ENCODE measurements at places on chromosomes 6 and 20.

DNA sequence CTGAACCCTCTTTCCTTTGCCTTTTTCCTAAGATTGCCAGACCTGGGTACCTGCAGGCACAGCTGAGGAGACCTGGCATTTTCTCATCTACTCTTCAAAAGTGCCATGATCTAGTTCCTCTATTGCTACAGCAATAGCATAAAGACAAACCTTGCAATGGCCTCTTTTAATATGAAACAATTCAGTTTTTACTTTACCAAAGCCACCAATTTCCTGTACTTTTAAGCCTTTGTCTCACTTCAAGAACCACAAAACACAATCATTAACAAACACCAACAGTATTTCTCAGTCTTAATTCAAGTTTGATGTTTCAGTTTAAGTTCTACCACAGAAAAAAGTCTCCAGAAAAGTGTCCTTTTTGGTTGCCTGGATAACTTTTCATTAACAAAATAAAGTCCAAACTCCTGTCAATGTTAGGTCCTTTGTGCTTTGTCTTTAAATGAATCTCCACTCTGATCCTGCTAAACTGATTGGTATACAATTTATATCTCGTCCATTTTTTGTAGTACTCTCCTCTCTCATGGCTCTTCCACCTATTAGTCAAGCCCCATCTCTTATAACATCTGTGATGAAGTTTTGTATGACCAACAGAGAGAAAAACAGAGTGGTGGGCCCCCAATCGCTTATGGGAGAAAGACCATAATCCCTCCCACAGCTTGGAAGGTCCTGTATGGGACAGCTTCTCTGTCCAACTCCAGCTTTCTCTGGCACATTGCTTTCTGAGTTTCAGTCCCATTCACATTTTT is 50.5 kb upstream of the THEMIS start:
- no peak for DNase-seq

- DNase-seq, result no peak
These were observed 69.2 kb downstream of the ATG5 start for GRCh38 chr6:106256201-106256968.

GRCh38 chr6:5398530-5398929 is 137.2 kb downstream of the FARS2 start:
- no peak for DNase-seq

GRCh38 chr6:133202610-133203343 is 38.4 kb upstream of the EYA4 start:
- DNase-seq, result no peak

DNA sequence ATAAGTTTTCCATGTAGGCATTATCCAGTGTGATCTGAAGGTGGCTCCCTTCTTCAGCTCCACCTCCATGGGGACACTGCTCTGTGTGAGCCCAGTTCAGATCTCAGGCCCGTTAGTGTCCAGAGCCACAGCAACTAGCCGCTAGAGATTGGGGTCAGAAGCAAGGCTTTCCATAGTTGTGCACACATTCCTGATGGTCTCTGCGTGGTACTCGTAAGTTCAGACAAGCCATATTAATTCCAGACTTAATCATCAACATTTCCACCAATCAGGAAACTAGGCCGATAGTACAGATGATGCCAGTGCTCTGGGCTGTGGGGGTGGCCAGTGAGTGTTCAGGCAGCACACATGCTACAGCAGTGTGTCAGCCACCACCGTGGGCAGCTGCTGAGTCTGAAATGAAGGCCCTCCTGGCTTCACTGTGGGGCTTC is 17.5 kb upstream of the SYNCRIP start:
- DNase-seq, result no peak

GRCh38 chr6:27126815-27127537 is 120.5 kb upstream of the PRSS16 start:
- DNase-seq, result peak; percentile 78

DNA sequence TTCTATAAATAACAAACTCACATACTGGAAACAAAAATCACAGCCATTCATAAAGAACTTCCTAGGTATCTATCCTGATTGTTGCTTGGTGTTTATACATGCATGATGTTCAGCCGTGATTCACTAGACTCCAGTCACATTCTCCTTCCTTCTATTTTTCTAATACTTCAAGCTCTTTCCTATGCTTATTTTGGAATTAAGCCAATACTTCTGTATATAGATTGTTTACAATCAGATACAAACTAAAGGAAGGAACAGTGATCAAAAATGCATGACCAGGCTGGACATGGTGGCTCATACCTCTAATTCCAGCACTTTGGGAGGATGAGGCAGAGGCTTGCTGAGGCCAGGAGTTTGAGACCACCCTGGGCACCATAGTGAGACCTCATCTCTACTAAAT is 377.5 kb upstream of the IRAK1BP1 start:
- DNase-seq, result no peak

DNA sequence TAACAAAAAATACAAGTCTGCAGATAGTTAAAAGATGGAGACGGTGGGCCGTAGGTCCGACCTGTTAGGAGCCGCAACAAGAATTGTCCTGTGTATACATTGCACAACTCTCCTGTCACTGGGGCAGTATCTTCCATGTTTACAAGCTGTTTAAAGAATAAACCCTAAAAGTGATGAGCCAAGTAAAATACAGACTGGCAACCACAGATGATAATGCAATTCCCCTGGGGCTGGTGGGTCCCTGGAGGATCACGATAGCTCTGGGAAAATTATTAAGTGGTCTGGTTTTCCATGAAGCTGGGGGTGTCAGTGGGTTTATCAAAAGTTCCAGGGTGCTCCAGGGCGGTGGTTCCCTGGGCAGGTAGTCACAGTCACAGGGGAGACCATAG is 8.1 kb upstream of the FAM50B start:
- no peak for DNase-seq

- DNase-seq, result no peak
These were observed 6.0 kb upstream of the TJAP1 start for GRCh38 chr6:43471399-43471798.

DNA sequence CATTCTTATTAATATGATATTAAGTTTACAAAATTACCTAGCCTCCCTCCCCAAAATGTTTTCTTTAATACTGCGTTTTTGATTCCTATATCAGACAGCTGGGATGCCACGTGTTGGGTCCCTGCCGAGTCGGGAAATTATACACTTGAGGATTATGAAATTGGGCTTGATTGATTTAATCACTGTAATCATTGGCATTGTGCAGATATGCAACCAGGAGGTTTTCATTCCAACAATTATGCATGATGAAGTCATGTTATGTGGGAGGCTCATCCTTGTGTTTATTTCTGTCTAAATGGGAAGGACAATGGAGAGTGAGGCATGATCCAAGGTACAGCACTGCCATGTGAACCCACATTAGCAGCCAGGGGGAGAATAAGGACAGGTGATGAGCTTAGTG is 30.6 kb upstream of the RIPOR2 start:
- DNase-seq, result no peak

- DNase-seq, result peak; percentile 45
These were observed 120.7 kb upstream of the ZFP64 start for GRCh38 chr20:52312132-52312729.

GRCh38 chr6:137067399-137067798 is 22.6 kb upstream of the IL20RA start:
- no peak for DNase-seq

DNA sequence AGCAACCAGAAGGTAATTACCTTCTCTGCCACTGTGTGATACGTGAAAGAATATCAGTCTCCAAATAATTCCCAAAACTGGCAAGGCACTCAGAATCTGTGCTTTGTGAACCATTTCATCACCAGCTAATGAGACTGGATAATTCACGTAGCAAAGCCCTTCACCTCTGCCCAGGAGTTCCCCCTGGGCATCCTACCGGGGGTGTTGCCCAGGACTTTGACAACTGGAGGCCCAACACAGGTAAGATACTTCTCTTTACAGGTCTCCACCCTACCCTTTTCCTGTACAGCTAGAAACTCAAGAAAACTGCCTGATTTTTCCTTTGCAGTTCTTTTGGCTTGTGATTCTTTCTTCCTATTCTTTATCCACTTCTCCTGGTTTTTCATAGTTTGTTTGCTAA is 2.7 kb upstream of the CD24 start:
- no peak for DNase-seq

DNA sequence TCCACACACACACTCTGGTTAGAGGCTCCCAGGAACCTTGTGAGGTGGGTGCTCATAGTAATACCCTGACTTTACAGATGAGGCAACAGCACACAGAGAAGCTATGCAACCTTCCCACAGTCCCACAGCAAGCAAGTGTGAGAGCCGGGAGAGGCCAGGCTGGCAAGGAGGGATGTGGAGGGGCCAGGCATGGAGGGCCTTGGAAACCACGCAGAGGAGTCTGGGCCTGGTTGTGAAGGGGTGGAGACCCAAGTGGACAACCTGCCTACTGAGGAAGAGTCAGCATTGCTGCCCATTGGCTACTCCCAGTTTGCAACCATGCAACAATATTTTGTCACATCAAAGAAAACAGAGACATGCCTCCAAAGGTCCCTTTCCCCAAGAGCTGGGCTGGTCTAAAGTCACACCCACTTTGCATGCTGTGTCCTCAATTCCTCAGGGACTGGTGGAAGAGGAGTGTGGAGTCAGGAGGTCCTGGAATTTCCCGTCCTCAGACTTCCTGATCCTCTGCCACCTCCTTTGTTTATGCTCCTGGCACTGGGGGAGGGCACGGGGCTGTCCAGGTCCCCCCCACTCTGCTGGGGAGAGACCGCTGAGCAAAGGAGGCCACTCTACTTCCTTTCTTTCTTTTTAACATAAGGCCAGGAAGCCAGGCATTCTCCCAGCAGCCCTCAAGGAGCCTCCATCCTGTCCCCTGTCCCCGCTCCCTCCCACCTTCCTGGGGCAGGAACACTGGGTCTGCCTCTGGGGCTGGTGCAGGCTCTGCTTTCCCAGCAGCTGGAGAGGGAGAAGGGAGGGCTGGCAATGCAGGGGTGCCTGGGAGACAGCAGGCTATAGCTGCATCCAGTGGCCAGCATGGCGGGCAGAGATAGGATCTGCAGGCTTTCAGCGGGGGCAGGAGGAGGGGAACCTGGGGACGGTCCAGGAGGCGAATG is 68.3 kb downstream of the NOL4L start:
- no peak for DNase-seq

GRCh38 chr20:46803123-46804020 is 91.3 kb upstream of the EYA2 start:
- DNase-seq, result no peak

- DNase-seq, result no peak
These were observed 462.9 kb downstream of the PREX1 start for GRCh38 chr20:48364688-48365421.

DNA sequence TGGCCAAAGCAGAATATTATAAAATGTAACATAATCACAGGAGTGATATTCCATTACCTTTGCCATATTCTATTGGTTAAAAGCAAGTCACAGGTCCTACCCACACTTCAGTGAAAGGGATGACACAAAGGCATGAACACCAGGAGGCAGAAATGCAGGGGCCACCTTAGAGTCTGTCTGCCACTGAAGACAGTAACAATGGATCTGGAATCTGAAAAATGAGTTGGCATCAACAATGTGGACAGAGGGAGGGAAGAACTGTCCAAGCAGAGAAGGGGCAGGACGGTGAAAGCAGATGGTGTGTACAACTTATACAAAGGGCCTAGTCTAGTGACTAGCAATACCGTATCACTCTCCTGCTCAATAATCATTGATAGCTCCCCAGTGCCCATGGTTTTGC is 6.6 kb upstream of the LPIN3 start:
- no peak for DNase-seq

DNA sequence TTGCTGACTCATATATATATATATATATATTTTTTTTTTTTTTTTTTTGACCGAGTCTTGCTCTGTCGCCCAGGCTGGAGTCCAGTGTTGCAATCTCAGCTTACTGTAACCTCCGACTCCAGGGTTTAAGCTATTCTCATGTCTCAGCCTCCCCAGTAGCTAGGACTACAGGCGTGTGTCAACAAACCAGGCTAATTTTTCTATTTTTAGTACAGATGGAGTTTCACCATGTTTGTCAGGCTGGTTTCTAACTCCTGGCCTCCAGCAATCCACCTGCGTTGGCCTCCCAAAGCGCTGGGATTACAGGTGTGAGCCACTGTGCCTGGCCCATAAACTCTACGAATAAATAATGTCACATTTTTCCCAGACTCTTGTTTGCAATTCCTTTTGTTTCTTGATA is 4.8 kb downstream of the LRP11 start:
- DNase-seq, result no peak

- no peak for DNase-seq
These were observed 52.4 kb upstream of the GGTLC1 start for GRCh38 chr20:24040896-24041459.

DNA sequence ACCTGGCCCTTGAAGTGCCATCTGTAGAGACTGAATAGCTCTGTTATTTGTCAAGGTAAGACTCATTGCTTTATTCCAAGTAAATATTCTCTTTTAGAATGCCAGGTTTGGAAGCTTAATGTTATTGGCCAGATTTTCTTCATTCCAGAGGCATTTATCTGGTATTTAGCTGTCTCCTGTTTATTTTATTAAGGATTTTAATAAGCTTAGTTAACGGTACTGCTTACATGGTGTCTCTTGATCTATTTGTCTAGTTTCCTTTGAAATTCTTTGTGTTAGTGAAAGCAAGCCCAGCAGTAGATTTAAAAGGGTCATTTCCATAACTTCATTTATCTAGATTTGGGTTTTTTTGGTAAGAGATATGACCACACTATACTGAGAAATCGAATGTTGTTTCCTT is 7.7 kb downstream of the RALY start:
- DNase-seq, result no peak

GRCh38 chr20:3165473-3166337 is 6.0 kb upstream of the FASTKD5 start:
- DNase-seq, result no peak

GRCh38 chr6:167996424-167997199 is 859 bp upstream of the KIF25 start:
- DNase-seq, result no peak

DNA sequence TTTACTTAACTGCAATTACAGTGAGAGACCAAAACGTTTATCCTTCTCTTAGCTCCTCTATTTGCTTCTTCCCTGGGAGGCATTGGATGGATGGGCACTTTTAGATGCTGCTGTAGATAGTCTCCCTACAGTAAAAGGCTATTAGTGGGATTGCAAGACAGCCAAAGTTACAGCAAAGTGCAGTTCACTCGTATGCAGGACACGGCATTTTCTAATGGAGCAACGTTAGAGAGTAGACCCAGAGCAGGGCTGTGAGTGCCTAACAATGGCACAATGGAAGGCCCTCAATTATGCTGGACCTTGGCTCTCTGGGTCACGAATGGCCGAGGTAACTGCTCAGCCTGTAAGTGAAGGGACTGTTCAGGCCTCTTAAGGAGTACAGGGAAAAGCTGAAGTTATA is 605.8 kb upstream of the NOX3 start:
- no peak for DNase-seq

- DNase-seq, result no peak
These were observed 143.1 kb upstream of the ARID1B start for GRCh38 chr6:156634048-156634447.

DNA sequence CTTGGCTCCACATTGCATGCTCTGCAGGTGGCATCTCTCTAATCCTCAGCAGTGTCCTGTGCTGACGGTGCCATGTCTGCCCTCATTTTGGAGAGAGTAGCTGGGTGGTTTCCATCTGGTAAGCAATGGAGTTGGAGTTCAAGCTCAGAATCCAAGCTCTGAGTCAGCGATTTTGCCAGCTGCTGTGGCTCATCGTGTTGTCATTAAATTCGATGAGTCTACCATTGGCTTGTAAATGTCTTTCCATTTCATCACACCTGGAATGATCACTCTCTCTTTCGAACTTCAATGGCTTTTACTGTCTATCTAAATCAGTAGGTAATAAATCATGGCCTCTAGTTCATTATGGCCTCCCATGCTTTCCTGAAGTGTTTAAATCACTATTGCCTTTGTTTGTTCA is 378.5 kb upstream of the TSHZ2 start:
- no peak for DNase-seq
